ENCODE measurements at places on chromosomes 7 and 10. TPM values are rescaled to one million over a fixed set of nuclear protein-coding genes. Genes with fewer than 3 reads are reported as not detected.

DNA sequence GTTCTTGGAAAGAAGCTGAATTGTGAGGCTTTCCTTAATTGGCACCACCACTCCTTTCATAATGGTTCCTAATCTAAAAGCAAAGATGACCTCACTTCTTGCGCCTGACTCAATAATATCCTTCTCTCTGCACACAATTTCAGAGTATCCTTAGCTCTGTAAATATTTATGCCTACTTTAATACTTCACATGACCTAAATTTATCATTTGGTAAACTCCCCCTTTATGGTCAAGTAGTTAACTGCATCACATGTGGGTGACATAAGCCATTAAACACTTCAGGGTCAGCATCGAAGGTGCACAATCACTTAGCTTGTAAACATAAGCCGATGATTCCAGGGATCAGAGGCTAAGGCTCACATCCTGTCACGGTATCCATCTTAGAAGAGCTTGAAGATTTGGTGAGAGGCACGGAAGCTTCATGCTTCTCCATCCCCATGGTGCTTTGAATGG is 7.3 kb upstream of the RHOBTB1 start:
- no peak for DNase-seq

The NODAL gene
- not detected for total RNA-seq

The MMD2 gene
- total RNA-seq, result not detected

DNA sequence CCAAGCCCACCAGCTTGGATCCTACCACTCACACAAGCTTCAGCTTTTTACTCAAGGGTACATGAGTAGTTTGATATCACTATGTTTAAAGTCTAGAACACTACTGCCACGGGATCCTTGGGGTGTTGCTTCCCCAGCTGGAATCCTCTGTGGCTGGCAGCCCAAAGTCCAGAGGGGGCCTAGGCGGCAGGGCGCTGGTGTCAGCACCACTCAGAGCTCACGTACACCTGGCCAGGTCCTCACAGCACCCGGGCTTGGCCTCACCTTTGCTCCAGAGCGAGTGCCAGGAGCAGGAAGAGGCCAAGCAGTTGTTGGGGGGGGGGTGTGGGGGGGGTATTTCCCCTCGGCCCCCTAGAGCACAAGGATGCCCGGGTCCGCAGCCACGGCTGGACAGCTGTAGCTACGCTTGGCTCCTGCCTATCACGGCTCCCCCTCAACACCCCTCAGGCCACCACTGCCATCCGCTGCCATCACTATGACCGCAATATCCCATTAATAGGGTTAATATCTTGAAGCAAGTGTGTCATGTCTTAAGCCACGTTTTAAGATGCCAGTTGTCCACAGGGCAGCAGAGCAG is 17.0 kb downstream of the ZDHHC6 start:
- no peak for DNase-seq

DNA sequence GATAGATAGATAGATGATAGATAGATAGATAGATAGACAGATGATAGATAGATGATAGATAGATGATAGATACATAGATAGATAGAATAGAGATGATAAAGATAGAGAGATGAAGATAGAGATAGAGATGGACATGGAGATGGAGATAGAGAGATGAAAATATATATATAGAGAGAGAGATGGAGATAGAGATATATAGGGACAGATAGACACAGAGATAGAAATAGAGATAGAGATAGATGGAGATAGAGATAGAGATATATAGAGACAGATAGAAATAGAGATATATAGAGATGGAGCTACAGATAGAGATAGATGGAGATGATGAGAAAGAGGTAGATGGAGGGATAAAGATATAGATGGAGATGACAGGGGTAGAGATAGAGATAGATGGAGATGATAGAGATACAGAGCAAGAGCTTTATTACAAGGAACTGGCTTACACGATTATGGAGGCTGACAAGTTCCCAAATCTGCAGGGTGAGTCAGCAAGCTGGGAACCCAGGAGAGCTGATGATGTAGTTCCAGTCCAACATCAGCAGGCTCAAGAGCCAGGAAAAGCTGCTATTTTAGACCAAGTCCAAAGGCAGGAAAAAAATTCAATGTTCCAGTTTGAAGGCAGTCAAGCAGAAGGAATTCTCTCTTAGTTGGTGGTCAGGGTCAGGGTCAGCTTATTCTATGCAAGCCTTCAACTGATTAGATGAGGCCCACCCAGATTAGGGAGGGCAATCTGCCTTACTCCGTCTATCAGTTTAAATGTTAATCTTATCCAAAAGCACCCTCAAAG is 37.1 kb downstream of the CAV1 start:
- no peak for DNase-seq

DNA sequence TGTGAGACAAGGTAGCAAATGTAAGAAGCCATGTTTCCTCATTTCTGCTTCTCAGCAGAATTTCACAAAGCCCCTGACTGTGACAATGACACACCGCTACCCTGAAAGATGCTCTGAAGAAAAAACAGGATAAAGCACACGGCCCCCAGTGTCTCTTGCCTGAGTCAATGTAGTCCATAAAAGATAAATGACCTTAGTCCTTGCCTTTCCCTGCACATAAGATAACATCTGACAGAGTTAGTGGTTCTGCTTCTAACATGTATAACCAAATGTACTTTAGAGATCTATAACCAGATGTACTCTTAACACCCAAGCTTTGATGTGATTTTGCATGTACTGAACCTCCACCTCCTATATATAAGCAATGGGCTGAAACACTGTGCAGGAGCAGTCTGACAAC is 3.0 kb upstream of the SND1 start:
- no peak for DNase-seq

GRCh38 chr7:55365205-55365674 is at the start of gene LANCL2:
Gene LANCL2 (plus strand): TSS chr7:55365337. CDS start chr7:55366026, 689 bp downstream.
- no peak for DNase-seq

DNA sequence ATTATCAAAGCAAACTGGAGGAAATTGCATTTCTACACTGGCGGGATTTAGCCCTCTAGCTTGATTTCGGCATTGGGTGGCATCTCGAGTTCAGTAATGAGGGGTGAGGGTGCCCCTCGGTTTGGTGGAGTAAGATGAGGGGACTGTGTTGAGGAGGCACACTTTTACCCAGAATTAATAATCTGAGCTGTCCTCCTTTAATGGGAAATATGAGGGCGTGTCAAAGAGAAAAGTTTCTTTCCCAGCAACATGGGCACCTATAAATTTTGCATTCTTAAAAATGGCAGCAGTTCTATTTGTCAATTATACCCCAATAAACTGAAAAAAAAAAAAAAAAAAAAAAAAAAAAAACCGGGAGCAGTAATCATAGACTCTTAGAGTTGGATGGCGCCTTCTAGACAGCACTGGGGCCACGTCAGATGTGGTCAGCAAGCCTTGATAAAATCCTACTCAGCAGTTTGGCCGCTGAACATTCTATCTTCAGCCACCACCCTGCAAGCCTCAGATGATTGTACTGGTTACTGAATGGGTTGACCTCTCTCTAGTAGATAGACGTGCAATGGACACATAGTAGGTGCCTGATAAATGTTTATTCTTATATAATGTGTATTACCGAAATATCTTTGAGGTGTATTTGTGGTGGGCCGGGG is 931 bp downstream of the PAPSS2 start:
- DNase-seq, result no peak

- DNase-seq, result no peak
Measured at GRCh38 chr7:158016180-158017097, 571.2 kb downstream of the PTPRN2 start.

GRCh38 chr10:618229-618989 is 71.1 kb downstream of the DIP2C start:
- DNase-seq, result no peak

DNA sequence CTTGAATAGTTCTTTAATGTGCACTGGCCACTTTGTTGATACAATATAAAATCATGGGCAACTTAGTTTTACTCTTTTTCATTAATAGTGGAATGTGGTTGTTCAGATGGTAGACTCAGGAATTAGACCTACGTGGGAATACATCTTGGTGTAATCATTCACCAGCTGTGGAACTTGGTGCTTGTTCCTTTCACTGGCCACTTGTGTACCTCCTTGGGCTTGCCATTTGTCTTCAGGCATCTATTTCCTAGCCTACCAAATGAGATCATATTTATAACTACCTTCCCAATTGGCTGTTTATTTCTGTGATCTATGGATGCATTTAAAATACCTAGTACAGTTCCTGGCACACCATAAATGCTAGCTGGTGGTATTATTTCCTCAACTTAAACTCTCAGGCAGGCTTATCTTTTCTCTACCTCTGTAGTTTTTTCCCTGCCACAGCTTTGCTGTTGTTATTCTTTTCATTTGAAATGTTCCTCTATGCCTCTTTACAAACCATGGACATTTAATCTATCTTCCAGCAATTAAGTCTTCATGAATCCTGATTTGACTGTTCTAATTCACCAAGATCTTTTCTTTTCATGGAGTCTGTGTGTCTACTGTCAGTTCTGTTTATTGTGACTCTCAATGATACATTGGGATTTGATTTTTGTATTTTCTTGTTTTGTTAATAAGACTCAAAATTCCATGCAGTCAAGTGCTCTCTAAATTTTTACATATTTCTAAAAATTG is 113.0 kb downstream of the ADAM22 start:
- DNase-seq, result no peak

DNA sequence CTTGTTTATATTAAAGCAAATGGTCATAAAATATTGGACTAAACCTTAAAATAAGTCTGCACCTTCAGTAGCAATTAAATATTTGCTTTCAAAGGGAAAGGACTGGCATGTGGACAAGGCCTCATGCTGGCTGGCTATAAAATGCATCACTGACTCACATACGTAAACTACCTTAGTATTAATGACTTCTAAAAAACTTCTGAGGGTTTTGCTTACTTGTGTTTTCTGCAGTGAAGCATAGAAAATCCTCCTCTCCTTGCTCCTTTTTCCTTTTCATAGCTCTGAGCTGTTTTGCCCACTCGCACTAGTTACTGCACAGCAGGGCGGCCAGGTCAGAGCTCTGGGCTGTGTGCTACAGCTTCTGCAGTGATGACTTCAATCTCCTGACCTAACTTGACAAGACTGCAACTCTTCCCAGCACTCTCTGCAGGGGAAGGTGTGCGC is 82.3 kb downstream of the CUL2 start:
- no peak for DNase-seq

DNA sequence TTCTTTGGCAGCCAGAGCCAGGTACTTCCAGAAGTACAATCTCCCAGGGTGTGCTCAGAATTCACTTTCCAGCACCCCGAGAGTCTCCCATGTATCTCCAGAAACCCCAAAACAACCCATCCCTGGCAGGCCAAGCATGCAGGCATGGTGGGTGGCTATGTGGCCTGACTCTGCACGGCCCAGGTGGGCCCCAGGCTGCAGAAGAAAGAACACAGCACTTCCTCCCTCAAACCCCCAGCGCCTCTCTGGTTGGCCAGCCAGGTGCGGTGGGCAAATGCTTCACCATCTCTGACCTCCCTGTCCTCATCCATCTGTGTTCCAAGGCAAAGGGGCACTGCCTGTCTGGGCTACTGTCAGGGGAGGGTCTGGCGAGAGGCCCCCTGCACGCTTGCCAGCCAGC is 100.3 kb downstream of the MKI67 start:
- DNase-seq, result no peak

DNA sequence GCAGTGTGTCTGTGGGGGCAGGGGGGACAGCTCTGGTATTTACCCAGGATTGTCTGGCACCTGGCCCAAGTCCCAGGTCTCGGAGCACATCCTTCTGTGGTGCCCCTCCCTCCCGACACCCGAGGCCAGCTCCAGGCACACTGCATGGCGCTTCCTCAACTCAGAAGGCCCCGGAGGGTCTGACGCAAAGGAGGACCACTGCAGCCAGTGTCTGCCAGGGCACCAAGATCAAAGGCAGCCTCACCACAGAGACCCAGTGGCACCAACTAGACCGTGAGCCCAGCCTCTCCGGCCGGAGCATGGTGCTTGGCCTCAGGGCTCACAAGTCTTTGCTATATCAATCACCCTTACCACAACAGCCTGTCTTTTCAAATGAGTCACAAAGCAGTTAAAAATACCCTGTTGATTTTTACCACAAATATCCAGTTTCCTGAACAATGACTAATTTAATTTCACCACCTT is 99.3 kb upstream of the DDC start:
- peak; percentile 65 for DNase-seq

DNA sequence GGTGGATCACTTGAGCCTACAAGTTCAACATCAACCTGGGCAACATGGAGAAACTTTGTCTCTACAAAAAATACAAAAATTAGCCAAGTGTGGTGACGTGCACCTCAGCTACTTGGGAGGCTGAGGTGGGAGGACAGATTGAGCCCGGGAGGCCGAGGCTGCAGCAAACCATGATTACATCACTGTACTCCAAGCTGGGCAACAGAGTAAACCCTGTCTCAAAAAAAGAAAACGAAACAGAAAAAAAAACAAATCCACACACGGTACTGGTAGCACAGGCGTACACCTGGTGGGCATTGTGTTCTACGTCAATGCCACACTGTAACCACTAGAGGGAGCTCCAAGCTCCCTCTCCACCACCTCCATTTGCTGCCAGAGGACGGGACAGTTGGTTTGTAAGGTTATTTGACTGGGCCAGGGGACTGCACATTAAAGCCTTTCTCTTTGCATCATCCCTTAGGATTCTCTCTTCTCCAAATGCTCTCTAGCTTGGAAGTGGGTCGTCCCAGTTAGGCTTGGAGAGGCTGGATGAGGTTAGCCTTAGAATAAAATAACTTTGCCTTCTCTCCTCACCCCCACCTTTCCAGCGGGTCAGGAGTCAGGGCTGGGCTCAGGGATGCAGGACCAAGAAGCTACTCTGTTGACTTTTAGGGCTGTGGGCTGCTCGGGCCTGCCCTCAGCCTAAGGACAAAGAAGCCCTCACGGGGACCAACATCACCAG is 130.8 kb downstream of the SORBS1 start:
- peak; percentile 50 for DNase-seq

DNA sequence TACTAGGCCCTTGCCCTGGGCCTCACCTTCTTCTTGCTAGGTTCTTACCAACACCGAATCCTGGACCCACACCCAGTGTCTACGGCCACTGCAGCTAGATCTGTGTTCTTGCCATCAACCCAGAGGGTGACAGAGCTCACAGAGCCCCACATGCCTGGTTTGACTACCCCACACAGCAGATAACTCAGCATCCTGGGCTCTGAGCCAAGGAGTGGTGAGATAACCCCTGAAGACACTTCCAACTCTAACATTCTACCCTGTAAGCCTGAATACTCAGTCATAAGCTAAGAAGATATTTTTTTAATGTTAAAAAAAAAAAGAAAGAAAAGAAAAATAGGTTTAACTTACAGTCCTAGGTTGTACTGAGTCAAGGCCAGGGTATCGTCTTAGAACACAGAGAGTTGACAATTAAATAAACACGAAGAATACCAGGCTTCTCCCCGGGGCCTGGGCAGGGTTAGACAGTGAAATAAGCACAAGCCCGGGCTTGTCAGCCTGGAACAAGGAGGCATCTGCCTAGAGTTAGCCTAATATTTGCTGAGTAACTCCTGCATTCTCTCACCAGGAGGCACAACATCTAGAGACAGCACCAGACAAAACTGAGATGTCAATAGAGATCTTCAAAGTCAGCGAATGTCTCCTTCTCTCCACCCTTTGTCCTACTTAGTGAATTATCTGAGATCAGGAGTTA is 556.5 kb upstream of the LRRN3 start:
- DNase-seq, result no peak

Data from activated CD4-positive, alpha-beta memory T cell treated with anti-CD3 and anti-CD28 coated beads, Interleukin-2, amount 10 ng/mL, durations not matched to agents 7 days and 5 days (primary cell).